ENCODE measurements at places on chromosomes 6 and 20.

DNA sequence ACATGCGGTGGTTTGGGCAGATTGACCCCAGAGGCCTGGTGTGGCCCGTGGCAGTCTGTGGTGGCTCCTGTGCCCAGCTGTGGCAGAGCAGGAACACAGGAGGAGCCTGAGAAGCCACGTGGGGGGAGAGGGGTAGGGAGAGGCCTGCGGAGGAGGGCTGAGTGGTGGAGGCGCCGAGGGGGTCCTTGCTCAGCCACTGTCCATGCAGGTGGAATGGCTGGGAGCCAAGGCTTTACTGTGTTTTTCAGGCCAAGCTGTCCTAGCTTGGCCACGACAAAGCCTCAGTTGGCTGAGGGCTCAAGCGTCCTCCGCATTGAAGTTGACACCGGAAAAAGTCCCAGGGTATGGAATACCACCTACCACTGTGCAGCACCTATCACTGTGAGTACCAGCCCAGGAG, 107.0 kb downstream of the VEGFA start:
- no peak for DNase-seq

DNA sequence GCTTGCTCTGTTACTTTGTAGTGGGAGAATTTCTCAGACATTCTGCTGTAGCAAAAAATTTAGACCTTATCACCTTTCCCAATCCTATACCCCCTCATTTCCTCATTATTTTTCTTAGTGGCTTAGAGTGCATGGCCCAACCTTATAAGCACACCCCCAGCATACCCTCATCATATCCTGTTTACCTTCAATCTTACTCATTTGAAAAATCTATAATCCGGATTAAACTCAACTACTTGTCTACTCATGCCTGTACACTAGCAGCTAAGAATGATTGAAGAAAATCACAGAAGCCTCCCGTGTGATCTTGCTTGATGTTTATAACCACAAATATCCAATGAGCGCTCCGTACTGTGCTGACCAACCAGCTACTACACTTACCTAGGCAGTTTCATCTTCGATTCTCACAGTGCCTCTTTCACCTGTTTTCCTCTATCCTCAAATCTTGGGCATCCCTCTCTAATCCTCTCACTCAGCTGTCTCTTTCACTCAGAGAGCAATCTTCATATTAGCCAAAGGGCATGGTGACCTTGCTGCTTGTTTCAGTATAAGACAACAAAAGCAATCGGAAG, 36.6 kb downstream of the AIG1 start:
- DNase-seq, result no peak

GRCh38 chr20:5146871-5147592, 20.2 kb downstream of the CDS2 start:
- no peak for DNase-seq

DNA sequence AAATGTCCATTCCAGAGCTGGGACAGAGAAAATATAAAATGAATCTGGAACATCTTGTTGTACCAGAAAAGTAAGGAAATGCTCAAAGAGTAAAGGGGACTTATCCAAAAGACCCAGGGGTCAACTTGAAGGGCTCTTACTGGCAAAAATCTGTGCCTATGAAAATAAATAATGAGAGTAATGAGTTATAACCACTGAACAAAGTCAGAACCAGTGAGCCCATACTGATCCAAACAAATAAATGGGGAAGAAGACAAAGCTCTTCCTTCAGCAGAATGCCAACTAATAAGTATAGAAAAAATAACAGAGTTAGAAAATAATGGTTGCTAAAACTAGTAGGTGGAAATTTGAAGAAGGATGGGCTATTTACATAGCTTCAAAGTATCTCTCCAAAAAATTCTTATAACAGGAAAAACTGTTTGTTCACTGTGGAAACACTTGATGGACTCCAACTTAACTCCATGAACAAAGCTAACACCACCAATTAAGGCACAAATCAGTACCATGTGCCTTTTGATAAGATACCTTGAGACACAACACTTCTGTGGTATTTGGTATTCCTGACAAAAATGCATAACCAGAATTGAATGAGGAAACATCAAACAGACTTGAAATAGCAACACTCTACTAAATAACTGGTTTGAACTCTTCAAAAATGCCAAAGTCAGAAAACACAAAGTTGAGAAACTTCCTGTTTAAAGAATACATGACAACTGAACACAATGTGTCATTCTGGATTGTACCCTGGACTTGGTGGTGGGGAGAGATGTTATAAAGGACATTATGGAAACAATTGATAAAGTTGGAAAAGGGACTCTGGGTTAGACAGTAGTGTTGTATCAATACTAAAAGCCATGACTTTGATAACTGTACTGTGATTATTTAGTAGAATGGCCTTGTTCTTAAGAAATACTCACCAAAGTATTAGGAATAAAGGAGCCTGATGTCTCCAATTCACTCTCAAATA, 197.5 kb downstream of the ISM1 start:
- no peak for DNase-seq

- DNase-seq, result no peak
Measured at GRCh38 chr6:114007516-114007915, 36.6 kb upstream of the HDAC2 start.

- DNase-seq, result no peak
Measured at GRCh38 chr6:13425943-13426931, 61.2 kb downstream of the GFOD1 start.

Measured in T-cell (primary cell).